K562 (cell line): ENCODE measurements at places on chromosomes 7 and 10.

DNA sequence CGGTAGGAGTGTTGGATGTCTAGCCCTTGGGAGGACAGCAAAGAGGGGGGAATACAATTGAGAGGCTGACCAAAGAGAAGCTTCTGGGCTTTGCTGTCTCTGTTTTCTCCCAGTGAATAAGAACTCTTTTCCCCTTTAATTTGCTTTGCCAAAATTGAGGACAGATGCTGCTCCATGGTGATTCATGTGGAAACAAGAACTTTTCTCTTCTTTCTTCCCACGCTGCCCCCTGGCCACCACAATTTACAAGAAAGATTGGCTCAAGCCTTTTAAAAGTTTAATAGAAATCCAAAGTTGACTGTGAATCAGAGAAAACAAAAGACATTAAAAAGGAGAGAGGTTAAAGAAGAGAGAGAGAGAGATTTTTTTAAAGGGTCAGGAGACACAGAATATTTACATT, 49.0 kb downstream of the PRR15 start:
- no peak for DNase-seq

DNA sequence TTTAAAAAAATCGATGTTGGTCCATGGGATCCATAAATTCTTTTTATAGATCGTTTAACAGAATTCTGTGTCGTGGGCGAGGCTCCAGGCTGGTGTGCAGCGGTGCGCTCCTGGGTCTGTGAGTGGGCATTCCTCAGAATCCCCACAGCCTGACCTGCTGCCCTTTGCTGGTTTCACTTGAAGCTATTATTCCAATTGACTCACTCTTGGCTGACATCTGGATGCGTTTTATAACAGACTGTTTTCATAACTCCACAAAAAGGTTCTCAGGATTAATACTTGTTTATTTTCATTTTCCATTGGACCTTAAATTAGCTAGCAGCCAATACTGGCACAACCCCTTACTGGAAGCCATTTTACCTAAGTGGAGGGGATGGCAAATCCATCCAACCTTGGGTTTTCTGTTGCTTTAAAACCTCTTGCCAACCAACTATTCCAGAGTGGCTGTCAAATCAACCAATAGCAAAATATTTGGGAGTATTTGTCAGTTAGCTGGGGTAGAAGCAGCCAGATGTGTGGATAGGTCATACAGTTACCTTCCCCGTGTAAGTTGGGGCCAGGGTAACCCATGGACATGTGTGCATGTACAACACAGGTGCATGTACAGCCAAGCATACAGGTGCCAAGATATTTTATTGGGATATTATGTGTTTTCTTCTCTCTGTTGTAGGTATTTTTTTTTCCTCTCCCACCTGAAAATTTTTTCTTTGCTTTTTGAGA, 160.7 kb upstream of the ZNF32 start:
- DNase-seq, result no peak

DNA sequence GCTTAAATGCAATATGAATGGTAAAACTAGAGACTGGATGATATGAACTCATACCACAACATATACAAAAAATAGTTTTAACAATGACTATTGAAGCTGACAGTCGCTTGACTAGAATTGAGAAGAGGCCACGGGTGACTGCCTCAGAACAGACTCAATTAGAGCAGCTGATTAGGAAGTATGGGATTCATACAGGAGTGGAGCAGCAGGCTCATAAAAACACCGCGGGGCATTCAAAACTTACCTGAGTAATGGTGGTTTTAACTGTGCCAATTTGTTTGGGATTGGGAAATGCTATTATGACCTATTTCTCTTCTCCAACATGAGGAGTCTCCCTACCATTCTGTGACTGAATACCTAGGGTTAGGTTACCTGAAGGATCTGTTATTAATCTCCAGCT, 2.1 kb downstream of the CADPS2 start:
- DNase-seq, result no peak

GRCh38 chr10:6558272-6558671, 21.8 kb downstream of the PRKCQ start:
- no peak for DNase-seq

- no peak for DNase-seq
These were observed 43.4 kb downstream of the FAM20C start for GRCh38 chr7:235576-236395.

DNA sequence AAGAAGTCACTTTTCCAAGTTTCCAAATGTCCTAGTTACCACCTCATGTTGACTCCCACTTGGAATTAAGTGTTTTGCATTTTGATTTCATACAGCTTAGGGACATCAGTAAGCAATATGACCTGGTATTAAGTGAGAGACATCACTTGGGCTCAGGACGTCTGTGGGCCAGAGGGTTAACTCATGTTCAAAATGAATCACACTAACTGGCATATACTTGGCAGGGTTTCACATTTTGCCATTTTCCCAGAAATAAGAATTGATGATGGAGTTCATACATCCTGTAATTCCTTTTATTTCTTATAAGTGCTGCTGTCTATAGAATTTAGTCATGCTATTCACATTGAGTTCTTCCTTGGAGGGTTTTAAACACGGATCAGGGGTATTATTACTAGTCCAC, 516.5 kb downstream of the PHTF2 start:
- no peak for DNase-seq
